Stimulated activated CD4-positive, alpha-beta T cell treated with anti-CD3 and anti-CD28 coated beads, Interleukin-1b, Interleukin-23, amount 100 ng/mL, for 1 hour (primary cell): ENCODE measurements at places on chromosomes 12 and 14.

DNA sequence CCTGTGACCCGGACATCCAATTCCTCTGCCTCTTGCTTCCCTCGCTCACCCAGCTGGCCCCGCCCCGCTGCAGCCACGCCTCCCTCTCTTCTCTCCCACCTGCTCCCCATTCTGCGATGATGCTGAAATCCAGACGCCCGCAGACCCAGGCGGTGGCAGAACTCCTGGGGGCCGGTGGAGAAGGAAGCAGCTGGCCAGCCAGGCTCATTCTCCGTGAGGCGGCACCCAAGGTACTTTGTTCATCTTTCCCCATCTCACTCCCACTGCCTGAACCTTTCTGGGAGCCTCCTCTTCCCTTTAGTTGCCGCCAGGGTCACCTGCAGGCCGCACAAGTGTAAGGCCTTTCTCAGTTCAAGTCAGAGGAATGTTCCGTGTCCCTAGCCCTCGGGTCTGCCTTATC is 35.7 kb downstream of the FOXN4 start:
- DNase-seq: no peak

- DNase-seq: no peak
Observed at GRCh38 chr14:36217027-36217426, 40.5 kb upstream of the PTCSC3 start.

DNA sequence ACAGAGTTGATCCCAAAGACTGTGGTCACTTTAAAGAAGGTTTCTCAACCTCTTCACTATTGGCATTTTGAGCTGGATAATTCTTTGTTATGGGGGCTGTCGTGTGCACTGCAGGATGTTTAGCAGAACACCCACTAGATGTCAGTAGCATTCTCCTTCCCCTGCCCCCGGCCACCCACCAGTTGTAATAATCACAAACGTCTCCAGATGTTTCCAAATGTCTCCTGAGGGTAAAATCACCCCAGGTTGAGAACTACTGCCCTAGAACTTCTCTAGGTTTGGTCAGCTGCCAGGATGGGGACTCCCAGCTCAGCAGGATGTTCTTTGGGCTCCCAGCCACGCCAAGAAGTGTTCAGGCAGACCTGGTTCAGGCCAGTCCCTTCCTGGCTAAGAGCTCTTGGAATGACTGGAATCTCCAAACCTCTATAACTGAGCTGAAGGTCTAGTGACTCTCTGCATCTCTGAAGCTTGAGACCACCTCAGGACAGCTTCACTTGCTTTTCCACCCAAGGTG is 12.5 kb upstream of the AJUBA start:
- no peak for DNase-seq

- no peak for DNase-seq
Observed at GRCh38 chr14:100593751-100594624, 6.8 kb upstream of the BEGAIN start.

DNA sequence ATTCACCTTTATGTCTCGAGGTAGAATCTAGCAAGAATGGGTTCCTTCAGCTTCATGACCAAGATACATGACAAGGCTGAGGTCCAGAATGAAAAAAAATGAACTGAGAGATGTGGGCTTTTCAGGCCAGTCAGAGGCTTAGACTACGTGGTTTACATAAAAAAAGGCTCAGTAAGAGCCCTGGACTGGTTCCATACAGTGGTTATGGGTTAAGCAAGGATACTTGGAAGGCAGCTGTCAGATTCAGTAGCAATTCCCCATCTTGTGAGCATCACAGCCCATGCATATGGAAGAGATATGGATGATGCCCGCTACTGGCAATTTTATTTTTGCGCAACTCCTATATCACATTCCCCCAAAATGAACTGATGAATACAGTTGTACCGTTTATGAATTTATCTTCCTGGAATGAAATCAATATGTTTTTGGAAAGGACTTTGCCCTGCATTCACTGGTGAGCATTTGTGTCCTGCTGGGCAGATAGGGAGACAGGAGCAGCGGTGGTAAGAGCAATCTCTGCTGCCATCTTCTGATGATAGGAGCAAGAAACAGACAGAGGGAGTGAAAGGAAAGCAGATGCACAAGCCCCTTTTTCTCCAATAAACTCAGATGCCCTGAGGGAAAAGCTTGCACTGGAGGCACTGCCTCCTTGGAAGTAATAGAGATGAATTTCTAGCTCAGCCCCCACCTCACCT is 280.4 kb downstream of the GALC start:
- no peak for DNase-seq

- DNase-seq: no peak
Observed at GRCh38 chr14:30283822-30284446, 275.0 kb upstream of the G2E3 start.

- no peak for DNase-seq
Observed at GRCh38 chr12:117033382-117034221, 65.6 kb downstream of the TESC start.

GRCh38 chr14:56341766-56342493 is 223.7 kb downstream of the PELI2 start:
- DNase-seq: no peak

DNA sequence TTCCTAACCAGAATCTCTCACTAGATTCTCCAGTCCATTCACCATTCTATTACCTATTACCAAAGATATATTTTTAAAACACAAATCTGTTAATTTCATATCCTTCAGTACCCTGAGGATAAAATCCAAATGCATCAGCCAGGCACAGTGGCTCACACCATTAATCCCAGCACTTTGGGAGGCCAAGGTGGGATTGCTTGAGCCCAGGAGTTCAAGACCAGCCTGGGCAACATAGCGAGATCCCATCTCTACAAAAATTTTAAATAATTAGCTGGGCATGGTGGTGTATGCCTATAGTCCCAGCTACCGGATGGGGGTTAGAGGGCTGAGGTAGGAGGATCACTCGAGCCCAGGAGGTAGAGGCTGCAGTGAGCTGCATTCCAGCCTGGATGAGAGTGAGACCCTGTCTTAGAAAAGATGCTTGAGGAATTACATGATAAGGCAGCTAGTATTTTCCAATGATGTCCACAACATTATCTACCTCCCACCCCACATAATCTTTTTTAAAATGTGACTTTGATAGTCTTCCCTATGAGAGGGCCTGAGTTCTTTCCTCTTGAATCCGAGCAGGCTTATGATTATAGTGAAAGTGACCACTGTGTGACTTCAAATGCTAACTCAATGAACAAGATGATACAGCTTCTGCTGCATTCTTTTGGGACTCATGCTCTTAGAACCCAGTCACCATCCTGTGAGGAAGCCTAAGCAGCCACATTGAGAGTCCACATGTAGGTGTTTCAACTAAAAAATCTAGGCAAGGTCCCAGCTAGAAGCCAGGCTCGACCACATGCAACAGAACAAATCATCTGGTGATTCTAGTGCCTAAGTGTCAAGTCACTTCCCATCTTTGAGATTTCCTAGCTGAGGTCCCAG is 18.0 kb downstream of the HECTD1 start:
- no peak for DNase-seq

GRCh38 chr12:15163030-15163976 is 57.9 kb downstream of the RERG start:
- no peak for DNase-seq

- DNase-seq: peak; percentile 20
Observed at GRCh38 chr14:89365061-89365801, 51.8 kb downstream of the FOXN3 start.

GRCh38 chr12:117124421-117125271 is 25.4 kb upstream of the TESC start:
- no peak for DNase-seq

DNA sequence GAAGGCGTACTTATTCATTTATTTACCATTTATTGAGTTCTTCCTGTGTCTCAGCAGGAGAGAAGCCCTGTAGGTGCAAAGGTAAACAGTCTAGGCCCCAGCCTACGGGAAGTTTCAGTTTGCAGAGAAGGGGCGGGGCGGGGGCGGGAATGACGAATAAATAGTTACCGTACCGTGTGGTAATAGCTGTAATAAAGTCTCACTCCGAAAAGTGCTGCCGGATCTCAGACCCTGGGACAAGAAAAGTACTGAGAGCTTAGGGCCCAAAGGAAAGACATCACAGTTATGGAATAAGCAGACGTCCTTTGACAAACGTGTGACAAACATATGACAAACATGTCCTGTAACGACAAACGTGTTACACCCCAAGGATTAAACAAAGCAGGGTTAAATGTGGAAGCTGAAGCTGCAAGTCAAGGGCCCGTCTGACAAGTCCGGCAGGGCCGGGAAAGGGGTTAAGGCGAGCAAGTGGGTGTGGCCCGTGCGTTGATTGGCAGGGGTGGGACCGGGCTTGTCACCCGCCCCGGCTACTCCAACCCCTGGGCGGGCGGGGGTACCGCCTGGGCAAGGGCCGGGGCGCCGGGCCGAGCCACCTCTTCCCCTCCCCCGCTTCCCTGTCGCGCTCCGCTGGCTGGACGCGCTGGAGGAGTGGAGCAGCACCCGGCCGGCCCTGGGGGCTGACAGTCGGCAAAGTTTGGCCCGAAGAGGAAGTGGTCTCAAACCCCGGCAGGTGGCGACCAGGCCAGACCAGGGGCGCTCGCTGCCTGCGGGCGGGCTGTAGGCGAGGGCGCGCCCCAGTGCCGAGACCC is at the start of gene LRP10:
LRP10 (plus strand) TSS at position 517 of the 809 bp plus-strand sequence. CDS start 564 bp downstream, outside the sequence.
- DNase-seq: peak; percentile 64

- no peak for DNase-seq
Observed at GRCh38 chr14:35879151-35879648, 53.1 kb downstream of the BRMS1L start.
